NCI-H69 (cell line): ENCODE measurements at places on chromosomes 5 and 9.

DNA sequence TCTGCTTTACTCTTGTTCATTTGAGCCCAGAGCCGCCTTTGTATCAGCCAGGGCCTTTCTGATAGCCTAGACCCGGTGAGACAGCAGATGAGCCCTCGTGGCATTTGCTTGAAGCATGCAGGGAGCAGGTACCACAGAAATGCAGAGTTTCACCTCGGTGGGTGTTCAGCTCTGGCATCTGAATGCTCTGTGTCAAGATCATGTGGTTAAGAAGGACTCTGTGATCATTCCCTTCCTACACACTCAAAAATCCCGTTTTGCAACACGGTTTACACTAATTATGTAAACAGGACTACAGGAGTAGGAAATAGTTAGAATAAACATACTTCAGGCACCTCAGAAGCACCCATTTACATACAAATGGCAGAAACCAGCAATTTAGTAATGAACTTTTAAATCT is 67.2 kb downstream of the MVB12B start:
- DNase-seq, result no peak

- no peak for DNase-seq
Measured at GRCh38 chr5:172943906-172944305, 15.3 kb upstream of the RPL26L1 start.

DNA sequence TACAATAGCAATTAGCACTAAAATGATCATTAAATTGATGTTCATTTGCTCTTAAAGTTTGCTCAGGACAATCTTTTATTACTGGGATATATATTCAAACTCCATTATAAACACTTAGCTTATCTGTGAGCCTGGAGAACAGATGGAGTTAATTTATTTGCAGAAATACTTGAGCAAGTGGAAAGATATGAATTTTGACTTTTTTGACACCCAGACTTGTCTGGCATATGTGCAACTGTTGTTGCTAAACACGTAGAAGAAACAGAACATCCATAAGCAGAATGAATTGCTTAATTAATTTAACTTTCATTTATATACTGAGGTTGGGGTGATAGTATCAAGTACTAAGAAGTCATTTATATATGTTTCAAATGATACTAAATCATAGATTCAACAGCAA is 820.7 kb upstream of the TYRP1 start:
- peak; percentile 87 for DNase-seq

DNA sequence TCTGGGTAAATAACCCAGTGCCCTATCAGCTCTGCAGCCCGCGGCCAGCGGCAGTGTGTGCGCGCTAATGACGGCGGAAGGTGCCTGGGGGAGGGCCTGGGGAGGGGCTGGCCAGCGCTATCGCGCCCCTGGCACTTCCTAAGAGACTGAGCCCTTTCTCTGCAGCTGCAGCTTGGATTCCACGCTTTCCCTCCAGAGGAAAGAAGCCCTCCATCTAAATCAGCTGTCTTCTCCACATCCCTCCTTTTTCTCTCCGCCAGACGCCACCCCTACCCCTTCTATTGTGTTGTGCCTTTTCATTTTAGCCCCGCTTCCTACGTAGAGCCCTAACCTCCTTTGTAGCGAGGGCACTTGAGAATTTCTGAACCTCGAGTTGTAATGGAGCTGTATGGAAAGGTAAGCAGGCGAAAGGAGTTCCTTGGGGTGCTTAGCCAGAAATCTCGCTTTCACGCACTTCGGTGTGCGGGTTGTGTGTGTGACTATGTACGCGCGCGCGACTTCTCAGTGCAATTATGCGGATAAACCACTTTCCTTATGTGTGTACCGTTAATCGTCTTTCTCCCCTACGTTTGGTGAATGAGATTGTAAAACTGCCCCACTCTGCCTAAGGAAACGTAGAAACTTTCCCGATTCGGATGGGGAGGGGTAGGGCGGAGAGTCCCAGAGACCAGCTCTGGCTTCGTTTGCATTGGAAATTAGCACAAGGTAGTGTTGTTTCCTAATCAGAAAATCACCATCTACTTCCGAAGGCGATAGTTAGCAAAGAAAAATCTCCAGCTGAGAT is 664 bp upstream of the RAB3C start:
- peak; percentile 95 for DNase-seq

GRCh38 chr5:67170767-67171166 is 25.8 kb downstream of the CD180 start:
- no peak for DNase-seq

GRCh38 chr5:1792842-1793266 is 6.8 kb downstream of the MRPL36 start:
- DNase-seq, result no peak

- no peak for DNase-seq
Measured at GRCh38 chr5:405421-405820, 37.6 kb upstream of the EXOC3 start.

GRCh38 chr5:56460195-56460546 is 227.0 kb upstream of the ANKRD55 start:
- DNase-seq, result no peak

GRCh38 chr9:5838884-5839571 is 6.1 kb upstream of the ERMP1 start:
- DNase-seq, result peak; percentile 87

DNA sequence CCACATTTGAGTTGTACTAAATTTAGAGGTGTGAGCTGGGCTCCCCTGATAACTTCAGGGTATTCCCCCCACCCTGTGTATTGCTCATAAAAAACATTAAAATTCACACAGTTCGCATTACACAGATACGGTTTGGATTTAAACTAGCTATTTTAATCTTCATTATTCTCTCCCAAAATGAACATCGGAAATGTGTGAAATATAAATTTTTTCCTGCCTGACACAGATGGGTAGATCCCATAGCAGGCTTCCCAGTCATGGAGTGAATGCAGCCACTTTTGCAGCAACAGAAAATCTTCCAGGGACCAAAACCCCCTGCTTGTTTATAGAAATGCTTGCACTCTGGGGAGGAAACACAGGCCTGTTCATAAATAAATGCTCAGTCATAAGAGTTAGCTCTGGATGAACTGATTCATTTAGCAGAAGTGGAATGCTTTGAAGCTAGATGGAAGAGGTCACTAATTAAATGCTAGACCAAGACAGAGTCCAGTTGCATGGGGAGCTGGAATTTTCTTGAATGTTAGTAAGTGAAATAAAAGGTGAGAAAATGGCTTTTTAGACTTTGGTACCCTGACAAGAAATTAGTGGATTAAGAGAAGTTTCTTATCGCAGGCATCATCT is 115.6 kb downstream of the PDE8B start:
- peak; percentile 15 for DNase-seq

DNA sequence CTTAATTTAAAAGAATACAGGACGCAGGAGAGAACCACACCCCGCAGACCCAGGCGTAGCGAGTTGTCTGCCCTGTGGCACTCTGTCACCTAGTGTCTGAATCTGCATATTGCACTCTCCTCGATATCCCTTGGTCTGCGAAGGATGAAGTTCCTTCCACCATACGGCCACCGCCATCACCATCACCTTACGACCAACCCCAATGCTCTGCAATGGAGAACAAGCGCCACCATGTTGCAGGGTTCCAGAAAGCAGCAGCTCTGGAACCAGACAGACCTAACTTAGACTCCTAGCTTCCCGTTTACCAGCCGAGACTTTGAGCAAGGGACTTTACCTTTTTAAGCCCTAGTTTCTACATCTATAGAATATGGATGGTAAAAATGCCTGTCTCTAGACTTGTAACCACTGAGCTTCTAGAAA is 77.4 kb upstream of the DMRT1 start:
- DNase-seq, result peak; percentile 20

DNA sequence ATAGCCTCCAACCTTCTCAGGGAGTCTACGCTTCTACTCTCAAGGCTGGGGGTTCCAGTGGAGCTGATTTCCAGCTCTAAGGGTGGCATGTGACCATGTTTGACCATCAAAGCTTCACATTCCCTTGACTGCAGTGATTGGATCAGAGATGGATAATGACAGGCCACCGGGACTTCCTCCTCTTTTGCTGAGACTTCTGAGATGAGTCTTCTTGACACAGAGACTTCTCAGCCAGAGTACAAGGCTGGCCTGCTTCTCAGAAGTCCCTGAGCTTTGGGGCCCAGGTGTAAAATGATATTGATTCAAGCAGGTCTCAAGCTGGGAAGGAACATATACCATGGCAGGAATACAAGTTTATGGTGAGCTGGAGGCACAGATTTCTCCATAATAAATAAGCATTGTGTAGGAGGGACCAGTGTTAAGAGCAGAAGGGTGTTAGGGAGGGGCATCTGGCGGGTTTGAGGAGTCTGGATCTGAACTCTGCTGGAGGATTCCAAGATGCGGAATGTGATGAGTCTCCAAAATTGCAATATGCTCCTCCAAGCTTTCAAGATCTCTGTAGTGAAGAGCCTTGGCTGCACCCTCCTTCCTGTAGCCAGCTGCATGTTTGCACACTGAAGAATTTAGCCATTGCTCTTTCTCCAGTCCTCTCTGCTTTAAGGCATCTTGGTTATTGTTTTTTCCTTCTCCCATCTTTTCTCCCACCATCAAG is 41.7 kb upstream of the HSD17B4 start:
- DNase-seq, result peak; percentile 34

DNA sequence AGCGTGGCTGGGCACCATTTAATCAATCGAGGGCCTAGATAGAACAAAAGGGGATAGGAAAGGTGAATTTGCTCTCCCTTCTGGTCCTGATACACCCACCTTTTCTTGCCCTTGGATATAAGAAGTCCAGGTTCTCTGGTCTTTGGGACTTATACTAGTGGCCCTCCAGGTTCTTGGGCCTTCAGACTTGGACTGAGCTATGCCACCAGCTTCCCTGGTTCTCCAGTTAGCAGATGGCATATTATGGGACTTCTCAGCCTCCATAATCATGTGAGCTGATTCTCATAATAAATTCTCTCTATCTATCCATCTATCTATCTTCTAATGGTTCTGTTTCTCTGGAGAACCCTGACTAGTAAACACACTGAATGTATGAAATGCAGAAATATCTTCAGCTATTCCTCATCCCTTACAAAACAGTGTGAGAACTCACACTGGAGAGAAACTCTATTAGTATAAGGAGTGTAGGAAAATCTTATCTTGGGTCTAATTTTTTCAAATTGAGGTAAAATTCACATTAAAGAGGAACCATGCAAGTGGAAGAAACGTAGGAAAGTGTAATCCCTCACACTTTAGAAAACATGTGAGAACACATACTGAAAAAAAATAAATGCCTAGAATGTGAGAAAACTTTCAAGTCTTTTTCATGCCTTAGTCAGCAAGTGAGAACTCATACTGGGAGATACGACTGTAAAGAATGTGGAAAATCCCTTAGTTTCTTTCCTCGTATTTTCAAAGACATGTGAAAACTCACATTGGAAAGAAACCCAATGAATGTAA is 15.5 kb downstream of the PCDHB15 start:
- no peak for DNase-seq

DNA sequence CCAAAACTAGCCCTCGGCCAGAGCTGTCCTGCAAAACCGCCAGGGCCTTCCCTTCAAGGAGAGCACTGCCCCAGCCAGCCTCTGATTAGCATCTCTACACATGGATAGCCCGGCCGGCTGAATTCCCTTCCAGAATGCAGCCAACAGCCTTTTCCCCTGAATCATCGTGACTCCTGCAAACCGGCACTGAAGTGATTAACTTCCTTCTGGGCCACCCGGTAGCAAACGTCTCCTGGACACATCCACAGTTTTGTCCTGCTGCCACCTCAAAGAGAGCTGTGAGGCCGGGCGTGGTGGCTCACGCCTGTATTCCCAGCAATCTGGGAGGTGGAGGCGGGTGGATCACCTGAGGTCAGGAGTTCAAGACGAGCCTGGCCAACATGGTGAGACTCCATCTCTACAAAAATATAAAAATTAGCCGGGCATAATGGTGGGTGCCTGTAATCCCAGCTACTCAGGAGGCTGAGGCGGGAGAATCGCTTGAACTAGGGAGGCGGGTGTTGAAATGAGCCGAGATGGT is 21.1 kb upstream of the EEIG1 start:
- no peak for DNase-seq

- DNase-seq, result no peak
Measured at GRCh38 chr5:95927927-95928723, 33.5 kb downstream of the ELL2 start.

DNA sequence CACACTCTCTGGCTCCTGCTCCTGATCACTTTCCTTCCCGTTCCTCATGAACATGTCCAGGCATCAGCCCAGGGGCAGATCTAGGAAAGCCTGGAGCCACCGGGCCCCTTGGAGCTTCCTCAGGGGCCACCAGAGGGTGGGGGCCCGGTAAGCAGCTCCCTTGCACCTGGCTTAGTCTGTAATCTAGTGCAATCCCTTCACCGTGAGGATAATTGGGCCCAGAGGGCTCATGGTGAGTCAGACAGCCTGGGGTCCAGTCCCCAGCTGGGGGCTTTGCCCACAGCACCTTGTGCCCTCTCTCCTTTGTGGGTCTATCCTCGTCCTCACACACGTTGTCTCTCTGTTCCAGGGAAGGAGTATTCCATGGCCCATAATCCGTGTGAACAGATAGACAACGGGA is 10.4 kb upstream of the ALDH1B1 start:
- DNase-seq, result no peak

- no peak for DNase-seq
Measured at GRCh38 chr9:87783180-87783579, 57.3 kb downstream of the CTSL start.
